ENCODE measurements at places on chromosomes 4 and X.

DNA sequence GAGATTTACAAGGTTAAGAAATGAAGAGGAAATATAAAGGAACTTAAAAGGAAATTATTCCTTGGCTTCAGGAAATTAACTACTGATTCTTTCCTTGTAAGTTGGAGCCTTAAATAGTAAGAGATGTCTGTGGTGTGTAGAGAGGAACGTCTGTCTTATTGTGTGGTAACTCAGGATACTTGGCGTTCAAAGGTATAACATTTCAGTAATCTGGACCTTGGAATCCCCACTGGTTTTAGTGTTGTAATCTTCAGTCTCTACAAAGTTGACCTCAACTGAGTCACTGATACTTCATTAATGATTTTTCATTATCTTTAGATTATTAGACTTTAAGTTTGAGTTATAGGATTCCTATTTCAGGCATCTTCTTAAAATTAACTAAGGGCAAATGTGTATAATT lies 79.1 kb upstream of the LSM6 start:
- no peak for DNase-seq

GRCh38 chr4:186079694-186080093 lies 10.7 kb downstream of the TLR3 start:
- DNase-seq = no peak

DNA sequence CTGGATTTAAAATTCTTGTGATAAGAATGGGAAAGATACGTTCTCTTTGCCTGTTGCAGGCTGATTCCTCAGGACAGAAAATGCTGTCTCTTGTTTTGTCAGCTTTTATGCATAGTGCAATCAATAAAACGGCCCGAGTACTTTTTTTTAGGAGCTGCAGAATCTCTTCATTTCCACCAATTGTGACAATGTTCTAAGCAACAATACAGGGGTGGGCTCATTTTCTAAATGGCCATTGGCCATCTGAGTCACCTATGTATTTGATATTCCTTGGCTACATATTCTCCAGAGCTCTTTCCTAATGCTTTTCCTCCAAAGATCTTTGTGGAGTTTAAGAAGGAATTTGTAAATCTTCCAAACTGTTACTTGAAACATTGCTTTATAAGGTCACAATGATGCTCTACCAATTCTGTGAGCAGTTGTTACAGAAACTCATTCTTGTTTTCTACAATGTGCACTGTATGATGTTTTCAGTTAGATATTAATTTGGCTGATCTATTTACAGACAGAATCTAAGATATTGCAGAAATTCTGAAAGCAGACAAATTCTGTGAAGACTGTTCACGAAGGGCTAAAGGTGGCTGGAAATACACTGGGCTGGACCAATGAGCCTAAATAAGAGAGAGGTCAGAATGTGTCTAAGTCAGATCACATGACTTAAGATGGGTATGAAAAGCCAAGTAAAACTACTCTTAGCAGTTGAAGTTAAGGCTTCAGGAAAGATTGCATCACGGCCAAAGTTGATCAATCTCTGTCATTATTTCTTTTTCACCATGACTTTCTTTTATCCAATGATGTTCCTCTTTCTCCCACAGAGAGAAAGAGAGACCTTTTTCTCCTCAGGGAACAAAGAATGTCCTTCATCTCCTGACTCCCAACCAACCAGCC lies 33.4 kb downstream of the TAPT1 start:
- DNase-seq = no peak

GRCh38 chrX:104668550-104668949 lies 102.6 kb downstream of the IL1RAPL2 start:
- no peak for DNase-seq

- DNase-seq = no peak
These were observed 8.6 kb upstream of the CCDC110 start for GRCh38 chr4:185480016-185480732.

GRCh38 chr4:53076374-53076958 lies 214.3 kb downstream of the RASL11B start:
- DNase-seq = no peak

DNA sequence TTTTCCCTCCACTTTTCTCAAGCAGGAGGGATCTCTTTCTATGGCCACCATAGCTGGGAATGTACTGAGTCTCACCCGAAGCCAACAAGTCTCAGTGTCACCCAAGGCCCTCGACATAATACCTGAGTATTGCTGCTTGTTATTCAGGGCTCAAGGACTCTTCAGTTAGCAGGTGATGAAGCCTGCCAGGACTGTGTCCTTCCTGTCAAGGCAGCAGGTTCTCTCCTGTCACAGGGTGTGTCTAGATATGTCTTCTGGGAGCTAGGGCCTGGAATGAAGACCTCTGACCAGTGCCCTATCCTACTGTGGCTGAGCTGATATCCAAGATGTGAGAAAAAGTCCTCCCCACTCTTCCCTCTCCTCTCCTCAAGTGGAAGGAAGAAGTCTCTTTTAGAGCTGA lies 391.0 kb upstream of the DIPK2B start:
- DNase-seq = no peak

GRCh38 chr4:2295500-2295899 lies 33.6 kb upstream of the MXD4 start:
- no peak for DNase-seq

DNA sequence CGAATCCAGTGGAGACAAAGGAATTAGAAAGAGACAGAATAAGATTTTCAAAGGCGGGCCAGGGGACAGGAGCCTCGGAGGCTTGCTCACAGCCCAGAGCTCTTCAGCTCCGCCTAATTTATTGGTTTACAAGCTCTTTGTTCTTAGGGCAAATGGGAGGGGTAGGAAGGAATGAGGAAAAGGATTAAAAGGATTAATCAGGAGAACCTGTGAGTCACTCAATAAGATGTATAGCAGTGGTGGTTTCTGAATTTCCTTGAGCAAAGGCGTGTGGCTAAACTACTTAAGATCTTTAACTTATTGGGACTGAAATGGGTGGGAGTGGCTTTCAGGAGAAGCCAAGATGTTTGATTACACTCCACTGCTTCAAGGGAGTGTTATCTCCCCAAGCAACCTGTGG lies 456.0 kb upstream of the SPANXN1 start:
- DNase-seq = no peak

DNA sequence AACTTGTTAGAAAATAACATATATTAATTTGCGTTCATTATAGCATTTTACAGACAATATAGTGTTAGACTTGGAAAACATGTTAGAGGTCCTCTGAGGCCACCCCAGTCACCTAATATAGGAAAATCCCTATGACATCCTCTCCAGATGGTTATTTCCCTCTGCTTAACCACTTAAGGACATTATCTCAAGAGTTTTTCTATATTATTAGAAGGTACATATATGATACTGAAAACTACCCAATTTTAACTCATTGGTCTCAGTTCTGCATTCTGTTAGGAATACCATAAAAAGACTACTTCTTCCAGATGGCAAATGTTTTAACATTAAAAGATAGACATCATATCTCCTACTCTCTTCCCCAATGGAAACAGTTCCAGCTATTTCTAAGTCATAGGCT lies 21.4 kb downstream of the PTPN13 start:
- DNase-seq = no peak

- DNase-seq = no peak
These were observed 134.1 kb downstream of the KLHL8 start for GRCh38 chr4:87086143-87086805.

DNA sequence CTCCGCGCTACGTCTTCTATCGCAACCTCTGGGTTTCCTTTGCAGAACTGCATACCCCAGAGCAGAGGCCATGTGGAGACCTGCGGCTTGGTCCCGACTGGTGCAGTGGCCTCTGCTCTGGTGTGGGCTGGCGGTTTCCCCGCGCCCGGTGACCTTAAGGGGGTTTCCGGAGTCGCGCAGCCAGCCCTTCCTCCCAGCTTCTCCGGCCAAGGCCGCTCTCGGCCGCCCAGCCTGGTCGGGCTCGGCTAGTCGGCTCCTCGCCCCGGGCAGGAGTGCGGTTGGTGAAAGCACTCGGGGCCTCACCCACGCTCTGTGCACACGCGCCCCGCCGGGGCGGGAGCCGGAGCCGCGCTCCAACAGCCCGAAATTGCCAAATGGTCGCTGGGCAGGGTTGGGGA lies 84.9 kb downstream of the BCOR start:
- no peak for DNase-seq

GRCh38 chrX:110248578-110248977 lies 69.3 kb downstream of the AMMECR1 start:
- no peak for DNase-seq

GRCh38 chr4:9979101-9979701 lies 42.1 kb downstream of the SLC2A9 start:
- no peak for DNase-seq

- no peak for DNase-seq
These were observed 76.1 kb downstream of the NWD2 start for GRCh38 chr4:37320513-37321235.

GRCh38 chr4:3348621-3349020 lies 55.8 kb downstream of the RGS12 start:
- no peak for DNase-seq

DNA sequence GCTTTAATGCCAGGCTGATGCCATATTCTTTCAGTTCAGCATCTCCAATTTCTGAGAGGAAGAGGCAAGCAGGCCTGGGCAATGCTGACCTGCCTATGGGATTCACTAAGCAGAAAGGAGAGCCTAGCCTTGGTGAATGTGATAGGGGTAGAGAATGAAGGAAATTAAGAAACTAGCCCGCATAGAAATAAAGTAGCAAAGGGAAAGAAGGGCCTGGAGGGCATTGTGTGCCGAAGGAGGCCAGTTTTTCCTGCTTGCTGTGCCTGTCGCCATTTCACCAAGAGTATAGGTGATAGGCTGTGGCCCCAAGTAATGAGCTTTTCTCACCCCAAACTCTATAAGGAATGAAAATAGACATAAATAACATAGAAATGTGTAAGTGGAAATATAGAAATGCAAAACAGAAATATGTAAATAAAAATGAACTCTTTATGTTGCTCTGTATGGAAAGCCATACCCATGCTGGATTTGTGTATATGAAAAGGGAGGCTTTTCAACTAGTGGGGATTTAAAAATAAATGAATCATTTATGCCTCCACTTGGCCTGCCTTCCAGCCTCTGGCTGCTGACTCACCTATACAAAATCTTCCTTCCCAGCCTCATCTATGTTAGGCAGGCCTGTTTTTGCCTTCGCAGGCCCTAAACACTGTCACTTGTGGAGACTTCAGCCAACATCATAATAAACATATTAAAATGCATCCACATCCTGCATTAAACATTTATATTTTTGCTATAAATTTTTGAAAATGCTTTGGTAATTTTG lies 5.1 kb upstream of the OCRL start:
- DNase-seq = no peak

DNA sequence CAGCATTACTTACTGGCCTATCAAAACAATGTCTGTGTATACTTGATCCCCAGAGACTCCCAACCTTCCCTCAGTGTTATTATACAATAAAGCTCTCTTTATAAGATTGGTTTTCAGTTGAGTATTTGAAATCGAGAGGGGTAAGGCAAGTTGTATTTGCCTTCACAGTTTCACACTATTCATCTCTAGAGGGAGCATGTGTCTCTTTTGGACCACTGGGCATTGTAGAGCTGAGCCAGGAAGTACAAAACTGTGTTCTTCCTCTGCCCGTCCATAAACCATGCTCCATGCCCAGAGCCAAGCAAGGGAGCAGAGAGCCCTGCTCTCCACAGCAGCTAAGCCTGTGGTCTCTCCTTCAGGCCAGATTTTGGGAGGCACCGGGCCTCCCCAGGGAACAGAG lies 61.5 kb upstream of the HHIP start:
- no peak for DNase-seq

DNA sequence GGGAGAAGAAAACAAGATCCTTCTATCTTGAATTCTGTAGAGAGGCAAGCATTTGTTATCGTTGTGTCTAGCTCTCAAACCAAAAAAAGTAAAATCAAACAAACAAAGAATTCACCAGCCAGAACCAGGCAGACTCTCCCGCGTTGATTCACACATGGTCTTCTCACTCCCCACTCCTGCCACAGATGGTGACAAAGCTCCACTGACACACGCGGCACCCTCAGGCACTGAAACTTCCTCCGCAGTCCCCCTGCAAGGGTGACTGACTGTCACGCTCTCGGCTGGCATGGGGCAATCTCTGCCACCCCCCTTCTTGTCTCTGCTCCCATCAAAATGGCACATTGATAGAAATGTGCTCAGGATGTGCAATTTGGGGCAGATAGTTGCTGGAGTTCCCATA lies 304.9 kb downstream of the DHX15 start:
- DNase-seq = no peak

DNA sequence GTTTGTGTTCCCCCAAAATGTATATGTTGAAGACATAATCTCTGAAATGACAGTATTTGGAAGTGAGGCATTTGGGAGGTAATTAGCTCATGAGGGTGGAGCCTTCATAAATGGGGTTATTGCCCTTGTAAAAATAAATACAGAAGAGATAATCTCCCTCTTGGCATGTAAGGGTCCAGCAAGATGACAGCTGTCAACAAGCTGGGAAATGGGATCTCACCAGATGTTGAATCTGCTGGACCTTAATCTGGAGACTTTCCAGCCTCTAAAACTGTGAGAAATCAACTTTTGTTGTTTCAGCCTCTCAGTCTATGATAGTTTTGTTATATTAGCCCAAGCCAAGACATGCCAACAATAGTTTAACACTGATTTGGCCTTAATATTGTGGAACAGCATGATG lies 438.2 kb upstream of the PCDH7 start:
- no peak for DNase-seq

DNA sequence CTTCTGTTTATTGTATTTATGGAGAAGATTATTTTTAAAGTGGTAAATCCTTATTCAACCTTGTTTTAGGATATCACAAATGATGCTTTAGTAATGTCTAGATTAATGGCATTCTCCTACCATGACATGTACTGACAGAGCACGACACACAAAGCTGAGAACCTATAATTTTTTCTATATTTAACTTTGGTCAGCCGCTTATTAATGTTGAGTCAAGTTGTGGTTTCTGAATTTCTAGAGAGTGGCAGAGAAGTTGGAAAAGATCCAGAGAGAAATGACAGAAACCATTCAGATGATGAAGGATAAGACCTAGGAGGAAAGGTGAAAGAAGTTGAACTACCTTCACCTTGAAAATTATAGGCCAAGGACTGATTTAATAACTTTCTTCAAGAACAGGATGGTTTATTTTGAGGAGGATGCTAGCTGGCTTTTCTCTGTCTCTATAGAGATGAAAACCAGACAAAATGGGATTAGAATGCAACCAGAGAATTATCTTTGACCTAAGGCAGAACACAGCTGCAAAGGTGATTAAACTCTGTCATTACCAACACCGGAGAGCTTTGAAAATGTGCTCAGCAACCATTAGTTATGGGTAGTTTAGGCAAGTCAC lies 62.6 kb upstream of the TSPAN5 start:
- no peak for DNase-seq

- no peak for DNase-seq
These were observed 775.6 kb downstream of the STIM2 start for GRCh38 chr4:27635936-27636913.

DNA sequence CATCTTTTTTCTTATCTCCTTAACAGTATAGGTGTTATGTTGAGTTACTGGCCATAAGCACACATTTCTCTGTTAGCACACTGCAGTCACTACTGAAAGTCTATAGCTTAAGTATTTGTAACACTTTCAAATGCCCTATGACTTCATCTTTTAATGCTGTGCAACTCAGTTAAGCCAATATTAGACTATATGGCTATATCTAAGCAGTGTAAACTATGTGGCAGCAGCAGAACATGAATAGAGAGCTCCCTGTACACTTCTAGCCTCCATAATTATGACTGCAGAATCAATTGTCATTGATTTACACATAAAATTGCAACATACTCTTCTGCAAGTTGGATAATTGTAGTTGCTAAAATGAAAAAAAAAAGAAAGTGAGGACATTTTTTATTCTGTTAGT lies 250.3 kb downstream of the EPHA5 start:
- no peak for DNase-seq

All from CD4-positive, alpha-beta T cell treated with Interleukin-17A for 1 hour (primary cell).